ENCODE measurements at places on chromosomes 16 and 17.

DNA sequence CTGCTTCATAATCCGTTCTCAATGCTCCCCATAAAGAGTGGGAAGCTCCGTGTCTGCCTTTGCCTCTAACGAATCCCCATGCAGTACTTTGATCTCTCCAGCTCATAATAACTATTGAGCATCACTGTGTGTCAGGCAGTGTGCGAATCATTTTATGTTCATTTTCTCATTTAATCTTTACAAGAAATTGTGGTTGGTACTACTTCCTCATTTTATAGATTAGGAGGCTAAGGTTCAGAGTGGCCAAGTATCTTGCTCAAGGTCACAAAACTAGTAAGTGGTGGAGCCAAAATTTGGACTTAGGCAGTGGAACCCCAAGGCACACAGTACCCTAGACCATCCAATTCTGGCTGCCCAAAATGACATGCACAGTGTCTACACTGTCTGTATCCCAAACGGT is 44.8 kb downstream of the ABCC12 start:
- DNase-seq = no peak

- no peak for DNase-seq
These were observed 301.8 kb upstream of the MAF start for GRCh38 chr16:79902351-79902750.

DNA sequence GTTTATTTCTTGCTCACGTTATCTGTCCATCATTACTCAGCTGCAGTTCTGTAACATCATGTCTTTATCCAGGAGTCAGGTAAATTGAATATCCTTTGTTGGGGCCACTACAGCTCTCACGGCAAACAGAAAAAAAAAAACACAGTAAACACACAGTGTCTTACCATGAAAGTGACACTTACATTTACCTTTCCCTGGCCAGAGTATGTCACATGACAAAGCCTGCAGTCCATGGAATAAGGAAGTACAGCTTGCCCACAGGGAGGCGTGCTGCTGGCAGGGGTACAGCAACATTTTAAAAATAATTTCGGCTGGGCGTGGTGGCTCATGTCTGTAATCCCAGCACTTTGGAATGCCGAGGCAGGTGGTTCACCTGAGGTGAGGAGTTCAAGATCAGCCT is 85.7 kb upstream of the HS3ST4 start:
- DNase-seq = no peak

- no peak for DNase-seq
These were observed 18.6 kb upstream of the METTL9 start for GRCh38 chr16:21580807-21581206.

GRCh38 chr17:57608369-57609124 is 136.6 kb downstream of the CCDC182 start:
- DNase-seq = no peak

GRCh38 chr17:3754066-3754457 is 30.4 kb downstream of the HASPIN start:
- DNase-seq = no peak

DNA sequence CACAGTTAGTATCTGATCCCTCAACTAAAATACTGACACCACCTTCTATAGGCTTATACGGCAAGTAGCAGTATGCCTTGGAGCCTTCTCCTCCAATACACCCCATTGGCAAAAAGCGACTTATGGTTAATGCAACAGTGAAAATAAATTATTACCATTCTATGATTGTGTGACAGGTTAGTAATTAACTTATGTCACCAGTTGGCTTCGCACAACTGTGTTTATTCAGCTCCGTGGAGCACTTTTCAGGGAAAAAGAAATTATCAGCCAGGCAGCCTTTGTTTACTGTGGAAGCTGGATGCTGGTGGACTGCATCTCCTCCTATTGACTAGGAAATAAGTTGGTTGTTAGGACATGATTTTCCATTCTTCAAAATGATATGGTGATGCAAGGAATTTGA is 833.8 kb upstream of the RBFOX1 start:
- no peak for DNase-seq

GRCh38 chr17:77473615-77474226 is 333.0 kb downstream of the SEC14L1 start:
- DNase-seq = no peak

- no peak for DNase-seq
These were observed 37.3 kb downstream of the SMG6 start for GRCh38 chr17:2266045-2266864.

GRCh38 chr16:85712801-85713200 is 24.0 kb upstream of the GINS2 start:
- no peak for DNase-seq

All from cardiac fibroblast (primary cell).